ENCODE measurements at places on chromosomes 1 and 21.

DNA sequence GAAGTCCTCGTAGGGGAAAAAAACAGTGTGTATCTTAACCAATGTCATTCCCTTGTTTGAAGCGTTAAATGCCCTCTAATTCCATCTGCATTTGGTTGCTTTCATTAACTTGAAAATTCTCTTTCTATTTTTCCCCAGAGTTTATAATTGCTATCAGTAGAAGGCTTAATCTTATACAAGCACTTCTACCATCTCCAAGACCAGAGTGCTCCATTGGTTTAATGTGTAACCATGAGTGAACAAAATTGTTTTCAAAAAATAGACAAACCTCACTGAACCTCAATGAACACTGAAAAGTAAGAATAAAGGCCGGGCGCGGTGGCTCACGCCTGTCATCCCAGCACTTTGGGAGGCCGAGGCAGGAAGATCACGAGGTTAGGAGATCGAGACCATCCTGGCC lies 141.3 kb downstream of the RGS7 start:
- DNase-seq, result no peak

- DNase-seq, result no peak
Measured at GRCh38 chr1:118861216-118861615, 126.9 kb downstream of the TBX15 start.

DNA sequence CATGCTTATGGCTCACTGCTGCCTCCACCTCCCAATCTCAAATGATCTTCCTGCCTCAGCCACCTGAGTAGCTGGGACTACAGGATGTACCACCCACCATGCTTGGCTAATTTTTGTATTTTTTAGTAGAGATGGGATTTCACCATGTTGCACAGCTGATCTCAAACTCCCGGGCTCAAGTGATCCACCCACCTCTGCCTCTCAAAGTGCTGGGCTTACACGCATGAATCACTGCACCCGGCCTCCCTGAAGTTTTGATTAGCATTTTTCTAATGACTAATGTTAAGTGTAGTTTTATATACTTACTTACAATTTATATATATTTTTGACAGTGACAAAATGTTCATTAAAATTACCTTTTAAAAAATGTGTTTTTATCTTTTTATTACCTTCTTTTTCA lies 41.1 kb downstream of the ZNF678 start:
- DNase-seq, result no peak

- no peak for DNase-seq
Measured at GRCh38 chr21:35510957-35511695, 462.0 kb upstream of the RUNX1 start.

- DNase-seq, result no peak
Measured at GRCh38 chr1:172578586-172578985, 45.6 kb downstream of the SUCO start.

DNA sequence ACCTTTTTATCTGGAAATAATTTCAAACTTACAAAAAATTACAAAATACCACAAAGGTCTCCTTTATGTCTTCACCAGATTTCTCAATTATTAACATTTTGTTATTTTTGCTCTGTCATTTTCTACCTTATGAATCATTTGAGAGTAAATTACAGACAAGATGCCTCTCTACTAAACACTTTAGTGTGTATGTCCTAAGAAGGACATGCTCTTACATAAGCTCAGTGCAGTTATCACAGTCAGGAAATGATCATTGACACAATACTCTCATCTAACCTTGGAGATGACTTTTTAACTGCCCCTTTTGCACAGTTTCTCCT lies 378.9 kb upstream of the RUNX1 start:
- DNase-seq, result no peak

GRCh38 chr1:168583571-168583970 lies 7.2 kb downstream of the XCL1 start:
- no peak for DNase-seq

GRCh38 chr1:150092180-150092791 lies 24.7 kb downstream of the VPS45 start:
- DNase-seq, result no peak

- DNase-seq, result no peak
Measured at GRCh38 chr1:160580221-160580812, 1.0 kb upstream of the CD84 start.

DNA sequence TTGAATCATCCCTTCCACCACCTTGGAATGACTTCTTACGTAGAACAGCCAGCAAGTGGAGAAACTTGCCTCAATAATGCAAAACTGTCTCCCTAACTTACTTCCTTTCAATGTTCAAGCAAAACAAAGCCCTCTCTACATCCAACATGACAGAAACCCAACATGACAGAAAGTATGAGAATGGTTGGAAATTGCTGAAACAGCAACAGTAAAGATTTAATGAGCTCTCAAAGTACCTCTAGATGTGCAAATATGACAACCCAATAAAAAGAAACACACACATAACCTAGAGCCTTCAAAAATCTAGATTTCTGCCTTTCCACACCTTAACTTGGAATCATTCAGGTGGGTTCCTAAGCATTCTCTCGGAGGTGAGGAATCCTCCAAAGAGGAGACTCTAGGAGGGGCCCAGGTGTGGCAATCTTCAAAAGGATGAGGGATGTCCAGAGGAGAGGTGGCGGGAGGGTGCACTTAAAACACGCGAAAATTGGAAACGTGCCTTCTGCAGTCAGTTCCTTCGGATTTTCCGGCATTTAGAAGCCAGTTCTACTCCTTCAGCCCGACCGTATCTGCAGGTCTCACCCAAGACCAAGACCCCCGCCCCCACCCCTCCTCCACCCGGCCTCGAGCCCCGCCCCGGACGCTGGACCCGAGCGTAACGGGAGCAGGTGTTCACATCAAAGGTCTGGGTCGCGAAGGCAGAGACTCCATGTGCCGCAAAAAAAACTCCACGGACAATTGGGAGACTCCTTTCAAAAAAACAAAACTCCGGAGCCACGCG lies 996 bp upstream of the MGST3 start:
- DNase-seq, result no peak

GRCh38 chr1:34018285-34018684 lies 146.7 kb downstream of the CSMD2 start:
- no peak for DNase-seq

DNA sequence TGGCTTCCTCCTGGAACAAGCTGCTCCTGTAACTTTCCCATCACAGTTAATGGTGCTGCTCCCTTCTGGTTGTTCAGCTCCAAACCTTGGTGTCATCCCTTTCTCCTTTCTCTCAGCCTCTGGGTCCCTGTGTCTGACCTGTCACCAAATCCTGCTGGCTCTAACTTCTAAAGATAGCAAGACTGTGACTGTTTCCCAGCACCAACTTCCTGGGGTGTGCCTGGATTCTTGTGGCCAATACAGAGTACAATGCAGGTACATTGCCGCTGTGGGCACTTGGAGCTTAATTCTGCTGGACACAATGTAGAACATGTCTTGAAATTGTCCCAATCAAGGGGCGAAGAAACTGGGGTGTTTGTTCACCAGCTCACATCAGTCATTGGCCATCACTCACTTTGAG lies 156.7 kb upstream of the CSF3R start:
- no peak for DNase-seq

DNA sequence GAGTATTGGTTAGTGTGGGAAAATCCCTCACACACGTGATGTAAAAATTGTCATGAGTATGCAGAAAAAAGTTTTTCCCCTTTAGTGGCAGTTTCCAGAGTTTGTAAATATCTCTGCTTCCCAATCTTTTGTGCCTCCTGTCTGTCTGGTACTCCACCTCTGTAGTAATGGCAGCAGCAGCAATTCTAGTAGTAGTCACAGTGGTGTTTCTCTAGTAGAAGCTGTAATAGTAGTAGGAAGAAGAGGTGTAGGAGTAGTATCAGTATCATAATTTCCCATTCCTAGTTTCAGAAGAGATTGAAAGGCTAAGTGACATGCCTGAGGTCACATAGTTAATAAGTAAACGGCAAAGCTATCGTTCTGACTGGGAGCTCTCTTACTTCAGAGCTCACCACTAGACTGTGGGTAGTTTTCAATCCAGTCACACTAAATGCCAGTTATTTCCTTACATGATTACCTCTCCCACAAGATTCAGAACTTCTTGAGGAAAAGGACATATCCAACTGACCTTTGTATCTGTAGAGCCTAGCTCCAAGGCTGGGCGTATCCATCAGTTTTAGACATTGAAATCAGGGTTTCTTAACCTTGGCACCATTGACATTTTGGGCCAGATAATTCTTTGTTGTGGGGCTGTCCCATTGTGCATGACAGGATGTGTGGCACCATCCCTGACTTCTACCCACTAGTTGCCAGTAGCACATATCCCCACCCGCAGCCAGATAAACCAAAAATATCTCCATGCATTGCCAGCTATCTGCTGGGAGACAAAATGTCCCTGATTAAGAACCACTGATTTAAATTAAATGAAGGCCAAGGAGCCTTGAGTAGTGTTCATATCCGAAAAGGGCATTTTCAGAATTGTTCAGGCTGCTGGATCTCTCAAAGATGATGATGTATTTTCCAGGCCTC lies 135.9 kb downstream of the FGGY start:
- no peak for DNase-seq

DNA sequence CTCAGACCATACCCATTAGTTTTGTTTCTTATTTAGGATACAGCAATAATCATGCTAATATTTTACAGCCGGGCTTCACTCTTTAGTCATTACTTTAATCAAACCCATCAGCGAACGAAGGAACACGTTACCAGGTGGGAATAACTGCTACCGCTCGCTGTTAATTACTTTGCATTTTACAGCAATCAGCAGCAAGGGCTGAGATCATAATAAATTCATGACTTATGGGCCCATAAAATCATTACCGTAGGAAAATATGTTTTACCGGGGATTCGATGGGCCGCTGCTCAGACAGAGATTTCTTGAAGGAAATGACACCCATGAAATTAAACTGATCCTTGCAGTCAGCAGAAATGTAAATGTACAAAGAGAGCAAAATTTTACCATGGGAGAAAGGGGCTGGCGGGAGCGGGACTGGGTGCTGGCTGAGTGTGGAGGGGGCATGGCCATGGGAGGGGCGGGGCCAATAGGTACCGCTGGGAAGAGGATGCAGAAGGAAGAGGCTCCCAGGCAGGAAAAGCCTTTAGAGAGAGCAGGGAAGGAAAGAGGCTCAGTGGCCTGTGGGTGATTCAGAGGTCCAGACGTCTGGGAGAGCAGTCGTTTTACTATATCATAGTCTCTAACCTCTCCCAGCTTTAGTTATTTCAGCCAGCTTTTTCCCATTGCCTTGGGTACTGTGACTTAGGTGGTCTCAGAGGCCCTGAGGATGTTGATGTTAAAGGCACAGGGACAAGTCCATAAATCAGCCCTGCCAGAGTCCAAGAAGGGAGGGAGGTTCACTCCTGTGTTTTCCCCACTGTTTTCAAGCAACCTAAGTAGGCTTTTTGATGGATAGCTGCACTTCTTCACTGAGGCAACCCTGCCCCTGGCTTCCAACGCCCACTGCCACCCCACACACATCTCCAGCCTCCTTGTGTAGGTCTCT lies 258.9 kb downstream of the SEC16B start:
- DNase-seq, result no peak

GRCh38 chr1:34983700-34984355 lies 1.3 kb downstream of the TMEM35B start:
- no peak for DNase-seq

DNA sequence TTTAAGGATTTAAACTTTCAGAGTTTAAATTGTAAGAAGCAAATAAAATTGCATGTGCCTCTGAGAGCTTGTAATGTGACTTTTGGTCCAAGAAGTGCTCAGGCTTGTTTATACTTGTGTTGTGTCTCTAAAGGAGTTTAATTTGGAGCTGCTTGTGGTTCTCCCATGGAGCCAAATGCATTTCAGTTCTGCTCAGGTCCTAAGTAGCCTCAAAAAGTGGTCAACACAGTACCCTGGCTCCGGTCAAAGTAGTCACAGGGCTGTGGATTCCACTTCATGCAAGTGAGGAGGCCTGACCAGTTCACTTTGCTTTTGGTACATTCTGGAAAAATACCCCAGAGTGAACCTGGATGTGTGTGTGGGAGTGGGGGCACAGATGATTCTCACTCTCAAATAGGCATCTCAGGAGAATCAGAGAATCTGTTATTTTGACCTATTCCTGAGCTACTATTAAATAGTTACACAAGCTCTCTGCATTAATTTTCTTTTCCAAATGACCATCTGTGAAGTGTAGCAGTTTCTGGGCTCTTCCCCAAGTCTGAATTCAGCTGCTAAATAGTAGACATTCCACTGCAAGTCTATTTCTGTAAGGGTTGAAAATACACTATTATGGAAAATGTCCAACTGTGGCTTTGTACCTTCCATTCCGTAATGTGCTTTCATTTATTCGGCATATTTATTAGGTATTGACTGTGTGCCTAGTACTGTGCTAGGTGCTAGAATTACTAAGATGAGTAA lies 31.7 kb upstream of the AGO1 start:
- no peak for DNase-seq

DNA sequence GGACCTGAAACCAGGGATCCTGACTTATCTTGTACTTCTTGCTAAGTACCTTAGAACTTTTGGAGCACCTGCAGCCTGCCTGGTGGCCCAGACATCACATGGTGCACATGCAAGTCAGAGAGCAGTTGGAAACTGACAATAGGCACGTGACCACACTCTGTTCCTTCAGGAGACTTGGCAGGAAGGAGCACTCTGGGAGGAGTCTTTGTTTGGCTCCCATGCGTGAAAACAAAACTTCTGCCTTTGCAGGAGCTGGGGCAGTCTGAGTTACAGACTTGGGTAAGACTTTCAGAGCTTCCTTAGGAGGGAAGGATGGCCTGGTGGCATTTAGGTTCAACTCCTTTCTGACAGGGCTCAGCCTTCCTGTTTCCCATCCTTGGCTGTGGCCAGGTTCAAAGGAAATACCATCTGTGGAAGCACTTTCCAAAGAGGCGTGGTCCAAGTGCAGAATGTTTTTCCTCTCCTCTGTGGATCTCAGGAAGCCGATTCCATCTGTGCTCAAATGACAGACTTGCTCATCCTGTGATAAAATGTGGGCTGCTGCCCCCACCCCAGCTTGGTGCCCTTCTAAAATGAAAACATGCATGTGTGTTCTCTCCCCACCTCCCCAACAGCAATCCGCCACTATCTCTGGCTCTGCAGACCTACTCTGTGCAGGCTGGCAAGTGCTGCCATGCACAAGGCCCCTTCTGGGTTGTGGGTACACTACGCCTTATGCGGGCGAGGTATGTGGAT lies 14.1 kb upstream of the ZNF436 start:
- DNase-seq, result no peak

DNA sequence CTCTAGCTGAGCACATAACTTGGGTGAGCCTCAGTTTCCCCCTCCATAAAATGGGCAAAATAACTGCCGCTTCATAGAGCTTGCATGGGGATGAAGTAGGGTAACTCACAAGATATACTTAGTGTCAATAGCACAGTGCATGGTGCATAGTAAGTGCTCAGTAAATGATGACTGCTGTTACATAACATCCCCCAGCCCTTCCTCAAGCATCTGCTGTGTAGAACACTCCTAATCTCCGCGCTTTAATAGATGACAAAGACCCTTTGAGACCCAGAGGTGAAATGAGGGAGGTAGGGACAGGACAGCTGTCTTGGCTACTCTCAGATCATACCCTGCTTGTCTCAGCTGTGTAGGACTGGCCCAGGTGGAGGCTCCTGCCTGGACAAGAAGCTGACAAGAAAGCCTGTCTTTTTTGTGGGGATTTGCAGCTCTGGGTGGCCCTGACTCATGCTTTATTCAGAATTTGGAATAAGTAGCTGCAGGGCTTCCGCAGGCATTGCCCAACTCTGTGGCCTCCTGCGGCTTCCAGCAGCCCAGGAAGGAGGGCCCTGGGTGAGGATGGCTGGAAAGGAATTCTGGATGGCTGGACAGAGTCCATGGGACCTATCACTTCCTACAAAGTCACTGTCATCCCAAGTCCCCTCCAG lies 20.7 kb upstream of the PADI4 start:
- no peak for DNase-seq

All from activated CD8-positive, alpha-beta memory T cell treated with anti-CD3 and anti-CD28 coated beads for 24 hours (primary cell).